ENCODE measurements at places on chromosomes 3 and 15.

DNA sequence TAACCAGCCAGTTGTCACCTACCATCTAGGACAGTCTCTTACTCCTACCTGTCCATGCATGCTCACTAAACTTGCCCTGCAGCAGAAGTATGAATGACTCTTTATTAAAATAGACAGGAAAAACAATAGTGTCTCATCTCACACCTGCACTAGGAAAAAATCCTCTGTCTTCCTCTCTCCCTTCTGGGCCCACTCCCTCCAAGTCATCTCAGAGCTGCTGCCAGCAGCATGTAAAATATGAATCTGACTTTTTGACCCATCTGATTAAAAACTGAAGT, 93.5 kb upstream of the THBS1 start:
- H3K27ac ChIP-seq = no peak overlapping the region
- no peak for DNase-seq
- H3K4me3 ChIP-seq = no peak overlapping the region
- no peaks in the 10 kb centered on the region for H3K36me3 ChIP-seq

- H3K27ac ChIP-seq = no peak overlapping the region
- no peaks in the 10 kb centered on the region for H3K36me3 ChIP-seq
- H3K27me3 ChIP-seq = peaks cover 33% of the 10 kb centered on the region
- no peaks in the 10 kb centered on the region for H3K4me1 ChIP-seq
Observed at GRCh38 chr15:58182460-58183163, 44.4 kb downstream of the AQP9 start.

- no peak overlapping the region for H3K4me3 ChIP-seq
- H3K27ac ChIP-seq = peak overlapping the region; percentile 7
- H3K4me1 ChIP-seq = no peaks in the 10 kb centered on the region
- H3K36me3 ChIP-seq = no peaks in the 10 kb centered on the region
Observed at GRCh38 chr15:41862515-41863116, 24.0 kb downstream of the PLA2G4B start.

GRCh38 chr3:187914231-187914630, 169.0 kb upstream of the BCL6 start:
- peaks cover 12% of the 10 kb centered on the region for H3K4me1 ChIP-seq
- DNase-seq = no peak
- H3K27me3 ChIP-seq = peaks cover 8% of the 10 kb centered on the region
- no peaks in the 10 kb centered on the region for H3K36me3 ChIP-seq
- no peak overlapping the region for H3K4me3 ChIP-seq
- H3K27ac ChIP-seq = no peak overlapping the region

DNA sequence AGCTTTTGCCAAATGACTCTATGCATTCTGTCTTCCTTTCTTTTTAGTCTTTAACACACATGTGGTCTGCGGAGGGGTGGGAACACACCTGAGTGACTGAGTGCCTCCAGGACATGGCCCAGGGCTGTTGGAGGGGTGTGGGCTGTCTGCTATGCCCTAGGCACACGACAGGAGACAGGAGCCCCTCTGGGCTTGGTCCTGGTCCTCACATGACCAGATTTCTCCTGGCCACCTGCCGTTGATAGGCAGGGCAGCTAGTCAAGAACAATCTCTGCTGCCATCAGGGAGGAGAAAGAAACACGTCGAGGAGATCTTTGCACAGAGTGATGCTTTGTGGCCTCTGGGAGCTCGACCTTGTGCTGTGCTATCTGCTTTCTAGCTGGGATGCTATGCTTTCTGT, 176.6 kb downstream of the KLF13 start:
- peaks cover 7% of the 10 kb centered on the region for H3K27me3 ChIP-seq
- no peaks in the 10 kb centered on the region for H3K36me3 ChIP-seq
- no peak overlapping the region for H3K27ac ChIP-seq
- no peak overlapping the region for H3K4me3 ChIP-seq

DNA sequence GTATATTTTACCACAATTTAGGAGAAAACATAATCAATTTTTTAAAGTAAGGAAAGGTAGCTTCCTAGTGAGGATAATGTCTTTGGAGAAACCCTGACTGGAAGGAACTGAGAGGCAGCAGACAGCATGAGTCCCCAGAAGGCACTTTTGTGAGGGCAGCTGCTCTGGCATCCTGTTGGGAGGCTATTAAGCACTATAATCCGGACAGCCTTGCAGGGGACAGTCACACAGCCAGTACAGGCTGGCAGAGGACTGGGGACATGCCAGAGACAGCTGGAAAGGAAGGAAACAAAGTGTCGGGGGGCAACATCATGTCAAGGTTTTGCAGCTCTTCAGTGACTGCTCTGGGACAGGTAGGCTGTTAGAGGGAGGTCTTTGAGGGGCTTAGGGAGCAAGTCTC, 15.7 kb downstream of the ACAN start:
- H3K36me3 ChIP-seq = no peaks in the 10 kb centered on the region
- peaks cover 19% of the 10 kb centered on the region for H3K27me3 ChIP-seq
- no peak overlapping the region for H3K4me3 ChIP-seq

GRCh38 chr3:142904639-142905436, 16.0 kb upstream of the PCOLCE2 start:
- H3K4me1 ChIP-seq = peaks cover 8% of the 10 kb centered on the region
- no peak overlapping the region for H3K4me3 ChIP-seq
- peaks cover 11% of the 10 kb centered on the region for H3K27me3 ChIP-seq
- no peak for DNase-seq
- no peaks in the 10 kb centered on the region for H3K36me3 ChIP-seq

DNA sequence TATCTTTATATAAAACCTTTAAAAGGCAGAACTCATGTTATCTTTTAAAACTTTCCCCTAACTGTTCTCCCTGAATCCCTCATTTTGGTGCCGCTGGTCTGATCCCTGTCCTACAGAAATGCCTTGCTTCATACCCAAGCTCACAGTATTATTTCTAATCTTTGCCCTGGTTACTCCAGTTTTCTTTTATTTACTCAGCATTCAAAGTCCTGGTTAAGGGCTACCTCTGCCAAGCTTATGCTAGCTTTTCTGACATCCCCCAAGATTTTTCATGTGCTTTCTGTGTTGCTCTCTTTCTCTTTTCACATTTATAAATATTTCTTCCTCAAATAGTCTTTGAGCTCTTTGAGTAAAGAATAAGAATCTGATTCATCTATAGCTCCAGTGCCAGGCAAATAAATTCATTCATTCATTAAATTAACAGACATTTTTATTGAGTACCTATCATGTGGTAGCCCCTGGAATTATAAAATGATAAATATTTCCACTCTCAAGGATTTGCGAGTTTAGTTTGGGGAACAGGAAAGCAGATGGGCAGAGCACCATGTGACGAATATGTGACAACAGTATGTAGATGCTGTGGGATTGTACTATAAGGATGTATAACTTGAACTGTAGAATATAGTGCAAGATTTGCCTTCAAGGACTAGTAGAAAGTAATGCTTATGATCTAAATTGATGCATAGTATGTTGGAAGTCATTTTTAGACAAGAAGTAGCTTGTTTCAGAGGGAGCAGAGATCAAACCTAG, 247.5 kb downstream of the LPP start:
- no peak for DNase-seq
- H3K27me3 ChIP-seq = no peaks in the 10 kb centered on the region
- peaks cover 14% of the 10 kb centered on the region for H3K36me3 ChIP-seq
- H3K27ac ChIP-seq = peak overlapping the region; percentile 91

DNA sequence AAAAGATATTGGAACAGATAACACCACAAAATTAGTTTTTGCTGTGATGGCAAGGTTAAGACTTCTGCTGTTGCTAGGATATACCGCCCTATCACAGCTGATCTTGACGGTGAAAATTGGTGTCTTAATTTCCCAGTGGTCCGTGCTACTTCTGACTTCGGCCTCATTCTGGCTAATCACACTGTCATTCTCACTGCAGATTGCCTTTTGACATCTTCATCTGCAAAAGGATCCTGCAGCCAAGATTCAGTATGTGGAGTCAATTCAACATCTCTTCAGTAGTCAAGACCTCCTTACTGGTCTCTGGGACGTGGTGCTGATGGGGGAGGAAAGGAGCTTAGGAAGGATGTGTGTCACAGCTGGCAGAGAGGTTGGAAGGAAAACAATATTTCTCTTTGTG, 438.6 kb downstream of the WDR72 start:
- H3K36me3 ChIP-seq = no peaks in the 10 kb centered on the region
- H3K27me3 ChIP-seq = no peaks in the 10 kb centered on the region
- H3K4me1 ChIP-seq = no peaks in the 10 kb centered on the region
- no peak overlapping the region for H3K27ac ChIP-seq
- no peak for DNase-seq

GRCh38 chr15:27210176-27210575, 239.2 kb downstream of the GABRG3 start:
- no peaks in the 10 kb centered on the region for H3K4me1 ChIP-seq
- H3K4me3 ChIP-seq = no peak overlapping the region
- H3K27me3 ChIP-seq = no peaks in the 10 kb centered on the region
- DNase-seq = no peak
- H3K27ac ChIP-seq = no peak overlapping the region

GRCh38 chr3:194421-194820, 2.1 kb upstream of the CHL1 start:
- H3K27me3 ChIP-seq = peaks cover 9% of the 10 kb centered on the region
- no peaks in the 10 kb centered on the region for H3K36me3 ChIP-seq
- H3K4me1 ChIP-seq = peaks cover 13% of the 10 kb centered on the region
- no peak for DNase-seq
- H3K27ac ChIP-seq = no peak overlapping the region

DNA sequence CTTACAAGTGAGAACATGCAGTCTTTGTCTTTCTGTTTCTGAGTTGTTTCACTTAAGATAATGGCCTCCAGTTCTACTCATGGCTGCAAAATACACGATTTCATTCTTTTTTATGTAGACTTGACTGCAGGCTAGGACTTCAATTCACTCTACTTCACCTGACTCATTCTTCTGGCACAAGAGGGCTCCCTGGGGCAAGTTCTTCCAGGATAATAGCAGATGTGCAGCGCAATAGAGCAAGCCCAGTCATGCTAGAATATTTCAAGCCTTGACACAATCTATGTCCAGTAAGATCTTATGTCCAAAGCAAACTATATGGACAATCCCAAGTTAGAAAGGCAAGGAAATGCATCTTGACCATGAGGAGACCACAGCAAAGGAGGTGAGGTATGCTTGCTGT, 211.7 kb upstream of the GADL1 start:
- no peaks in the 10 kb centered on the region for H3K4me1 ChIP-seq
- H3K4me3 ChIP-seq = no peak overlapping the region
- H3K27me3 ChIP-seq = peaks cover 7% of the 10 kb centered on the region
- no peak overlapping the region for H3K27ac ChIP-seq
- no peak for DNase-seq

DNA sequence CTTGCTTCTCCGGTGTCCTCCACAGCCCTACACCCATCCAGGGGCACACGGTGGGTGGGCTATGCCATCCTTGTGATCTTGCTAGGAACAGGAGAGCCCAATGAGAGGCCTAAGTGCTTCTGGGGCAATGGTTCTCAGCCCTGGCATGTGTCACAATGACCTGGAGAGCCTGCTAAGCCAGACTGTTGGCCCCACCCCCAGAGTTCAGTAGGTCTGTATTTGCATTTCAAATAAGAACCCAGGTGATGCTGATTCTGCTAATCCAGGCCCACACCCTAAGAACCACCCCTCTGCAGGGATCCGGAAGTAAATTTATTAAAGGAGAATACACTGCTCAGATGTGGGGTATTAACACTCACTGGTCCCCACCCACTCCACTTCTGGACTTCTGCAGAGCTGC, 57.9 kb downstream of the RORA start:
- H3K27me3 ChIP-seq = peaks cover 15% of the 10 kb centered on the region
- DNase-seq = no peak
- H3K4me1 ChIP-seq = peaks cover 19% of the 10 kb centered on the region
- no peak overlapping the region for H3K27ac ChIP-seq
- no peak overlapping the region for H3K4me3 ChIP-seq

GRCh38 chr3:75171630-75172230, 492.4 kb upstream of the FRG2C start:
- DNase-seq = no peak
- no peak overlapping the region for H3K4me3 ChIP-seq
- H3K36me3 ChIP-seq = no peaks in the 10 kb centered on the region
- H3K4me1 ChIP-seq = no peaks in the 10 kb centered on the region
- no peak overlapping the region for H3K27ac ChIP-seq
- H3K27me3 ChIP-seq = no peaks in the 10 kb centered on the region

DNA sequence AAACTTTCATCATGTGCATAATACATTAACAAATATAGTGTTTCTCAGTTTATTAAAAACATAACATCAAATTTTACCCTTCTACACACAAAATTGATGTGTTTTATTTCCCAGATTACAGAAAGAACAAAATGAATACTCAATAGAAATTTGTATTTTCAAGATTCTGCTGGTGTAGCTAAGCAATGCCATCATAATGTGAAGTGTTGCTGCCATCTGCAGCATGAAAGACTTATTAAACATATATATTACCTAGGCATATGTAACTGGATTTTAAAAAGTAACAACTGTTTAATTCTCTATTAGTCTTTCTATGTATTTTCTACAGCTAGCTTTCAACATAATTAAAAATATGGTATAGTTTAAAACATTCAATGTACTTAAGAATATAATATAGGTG, 27.5 kb downstream of the PLSCR5 start:
- H3K4me1 ChIP-seq = no peaks in the 10 kb centered on the region
- DNase-seq = no peak
- no peaks in the 10 kb centered on the region for H3K27me3 ChIP-seq
- no peaks in the 10 kb centered on the region for H3K36me3 ChIP-seq

DNA sequence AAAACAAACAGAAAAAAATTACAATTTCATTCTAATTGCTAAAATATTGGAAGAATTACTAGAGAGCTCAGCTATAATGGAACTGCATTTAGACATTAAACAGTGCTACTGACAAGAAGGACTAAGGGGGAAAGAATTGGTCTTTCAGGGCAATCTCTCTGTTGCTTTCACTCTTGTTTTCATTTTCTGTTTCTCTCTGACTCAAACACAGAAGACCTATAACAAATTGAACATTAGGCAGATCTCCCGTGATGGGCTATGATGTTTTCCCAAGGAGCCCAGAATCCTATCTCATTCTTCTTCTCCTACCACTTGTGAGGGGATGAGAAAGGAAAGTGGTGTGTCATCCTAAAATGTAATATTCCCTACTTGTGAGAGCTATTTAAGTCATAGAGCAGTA, 358.0 kb upstream of the TGFBR2 start:
- H3K27me3 ChIP-seq = peaks cover 2% of the 10 kb centered on the region
- no peak overlapping the region for H3K4me3 ChIP-seq
- no peaks in the 10 kb centered on the region for H3K36me3 ChIP-seq
- H3K4me1 ChIP-seq = no peaks in the 10 kb centered on the region
- DNase-seq = no peak

DNA sequence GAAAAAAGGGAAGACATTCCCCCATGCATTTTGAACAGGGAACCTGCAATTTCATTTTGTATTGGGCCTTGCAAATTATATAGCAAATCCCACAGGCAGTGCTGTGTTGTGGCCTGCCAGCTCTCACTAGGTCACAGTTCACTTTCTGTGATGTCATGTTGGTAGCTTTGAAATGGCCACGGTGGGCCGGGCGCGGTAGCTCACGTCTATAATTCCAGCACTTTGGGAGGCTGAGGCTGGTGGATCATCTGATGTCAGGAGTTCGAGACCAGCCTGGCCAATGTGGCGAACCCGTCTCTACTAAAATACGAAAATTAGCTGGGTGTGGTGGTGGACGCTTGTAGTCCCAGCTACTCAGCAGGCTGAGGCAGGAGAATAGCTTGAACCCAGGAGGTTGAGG, 27.0 kb upstream of the C15orf39 start:
- peaks cover 25% of the 10 kb centered on the region for H3K27me3 ChIP-seq
- H3K4me3 ChIP-seq = no peak overlapping the region
- no peak overlapping the region for H3K27ac ChIP-seq
- DNase-seq = no peak
- H3K36me3 ChIP-seq = no peaks in the 10 kb centered on the region

- H3K4me1 ChIP-seq = no peaks in the 10 kb centered on the region
- no peaks in the 10 kb centered on the region for H3K36me3 ChIP-seq
- H3K27ac ChIP-seq = no peak overlapping the region
- DNase-seq = no peak
Observed at GRCh38 chr3:70076396-70076795, 76.9 kb downstream of the SAMMSON start.
